Ureter (tissue), 1 donor: ENCODE measurements at places on chromosomes 5 and 9. TPM values are rescaled to one million over a fixed set of nuclear protein-coding genes. Genes with fewer than 3 reads are reported as not detected.

CDC25C gene
- total RNA-seq = not detected

AFAP1L1 gene
- total RNA-seq = 8.4 TPM

EQTN gene
- total RNA-seq = 0.44 TPM

ACTBL2 gene
- not detected for total RNA-seq

EPB41L4A gene
- 36.5 TPM for total RNA-seq

DMAC1 gene
- total RNA-seq = 81.9 TPM

FCN1 gene
- 3.1 TPM for total RNA-seq

ADAMTSL2 gene
- total RNA-seq = 8.8 TPM

PCDHB11 gene
- total RNA-seq = 2.1 TPM

INVS gene
- total RNA-seq = 24.1 TPM

DDX4 gene
- not detected for total RNA-seq

UBAP1 gene
- 47.0 TPM for total RNA-seq

PLAC8L1 gene
- 1.1 TPM for total RNA-seq

NEURL1B gene
- 35.0 TPM for total RNA-seq

DNAH5 gene
- 13.3 TPM for total RNA-seq

CNTNAP3B gene
- total RNA-seq = 24.1 TPM

PRDM9 gene
- not detected for total RNA-seq

PCA3 gene
- not detected for total RNA-seq

GPRIN1 gene
- 0.13 TPM for total RNA-seq

- DNase-seq = no peak
Observed at GRCh38 chr9:129319938-129320481, 141.9 kb upstream of the IER5L start.

GRCh38 chr5:88470745-88471144, 202.1 kb upstream of the TMEM161B start:
- no peak for DNase-seq

- peak; percentile 38 for DNase-seq
Observed at GRCh38 chr5:180799902-180800801, 2.5 kb downstream of the MGAT1 start.

DNA sequence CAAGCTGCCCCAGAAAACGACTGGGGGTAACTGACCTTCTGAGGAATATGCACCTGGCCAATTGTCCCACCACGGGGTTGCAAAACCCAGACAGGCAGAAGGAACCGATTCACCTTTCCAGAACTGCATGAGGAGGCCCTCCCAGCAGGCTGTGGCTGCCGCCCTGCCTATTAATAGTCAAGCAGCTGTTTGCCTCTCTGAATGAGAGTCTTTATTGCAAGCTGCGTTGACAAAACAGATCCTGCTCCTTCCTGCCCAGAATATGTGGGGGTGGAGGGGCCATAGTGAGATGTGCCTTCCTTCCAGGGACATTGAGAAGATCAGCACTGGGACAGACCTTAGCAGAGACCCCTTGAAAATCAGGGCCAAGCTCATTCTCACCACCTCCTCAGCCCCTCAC, 18.3 kb upstream of the TCOF1 start:
- no peak for DNase-seq

- no peak for DNase-seq
Observed at GRCh38 chr9:133273098-133273497, 1.9 kb downstream of the ABO start.

DNA sequence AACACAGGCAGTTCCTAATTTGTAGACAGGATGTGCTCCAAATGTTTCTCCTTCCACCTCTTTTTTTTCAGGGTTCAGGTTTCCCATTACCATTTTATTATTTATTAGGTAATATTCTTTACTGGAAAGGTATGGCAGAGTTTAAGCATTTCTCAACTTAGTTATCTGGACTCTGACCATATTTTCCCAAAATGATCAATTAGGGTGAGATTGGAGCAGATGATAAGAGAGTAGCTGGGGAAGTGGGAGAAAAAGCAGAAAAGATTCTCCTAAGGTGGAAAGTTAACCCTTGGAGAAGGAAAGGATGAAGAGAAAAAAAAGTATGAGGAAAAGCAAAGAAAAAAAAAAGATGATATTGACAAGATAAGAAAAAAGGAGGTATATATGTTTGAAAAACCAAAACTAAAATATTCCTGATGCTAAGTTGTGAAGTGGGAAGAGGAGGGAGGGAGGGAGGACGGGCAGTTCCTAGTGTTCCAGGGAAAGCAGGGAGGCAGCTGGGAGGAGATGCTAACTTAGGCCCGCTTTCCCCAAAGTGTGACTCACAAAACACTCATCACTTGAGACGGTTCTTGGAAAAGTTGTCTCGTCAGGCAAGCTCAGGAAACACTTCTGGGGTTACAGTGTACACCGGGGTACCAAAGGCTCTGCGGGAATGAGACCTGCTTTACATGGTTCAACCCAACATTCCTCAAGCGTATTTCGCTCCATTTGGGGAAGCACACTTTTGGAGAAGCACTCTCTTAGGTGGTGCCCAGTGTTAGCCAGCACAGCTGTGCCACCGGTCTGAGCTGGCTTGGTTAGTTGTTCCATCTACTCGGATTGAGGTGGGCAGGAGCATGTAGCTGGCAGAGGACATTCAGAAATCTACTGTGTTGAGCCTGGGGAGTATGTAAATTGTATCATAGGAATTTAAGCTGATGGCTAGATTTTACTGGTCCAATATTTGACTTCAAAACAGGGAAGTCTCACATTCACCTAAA, 35.1 kb downstream of the B4GALT1 start:
- no peak for DNase-seq

- DNase-seq = no peak
Observed at GRCh38 chr5:170923910-170924620, 62.2 kb downstream of the RANBP17 start.

GRCh38 chr5:59222687-59223511, 640.0 kb downstream of the RAB3C start:
- DNase-seq = no peak

DNA sequence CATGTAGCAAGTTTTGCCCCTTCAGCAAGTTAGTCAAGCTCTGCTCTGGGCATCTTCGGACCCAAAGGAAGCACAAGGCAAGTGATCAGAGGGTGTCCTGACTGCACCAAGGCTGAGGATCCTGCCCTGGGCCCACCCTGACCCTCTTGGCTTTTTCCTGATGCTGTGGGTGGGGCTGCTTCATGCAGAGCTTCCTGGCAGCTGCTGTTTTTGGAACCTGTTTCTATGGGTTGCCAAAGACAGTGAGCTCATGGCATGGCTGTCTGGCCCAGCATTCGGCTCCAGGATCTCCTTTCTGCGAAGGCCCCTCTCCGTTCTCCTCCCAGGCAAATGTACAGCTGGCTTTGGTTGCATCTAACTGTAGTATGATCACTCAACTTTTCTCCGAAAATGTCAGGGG, 497.9 kb downstream of the ARHGEF28 start:
- no peak for DNase-seq

GRCh38 chr5:9927521-9927997, 297.4 kb upstream of the TAS2R1 start:
- no peak for DNase-seq

GRCh38 chr5:142966121-142966420, 195.9 kb downstream of the ARHGAP26 start:
- no peak for DNase-seq

DNA sequence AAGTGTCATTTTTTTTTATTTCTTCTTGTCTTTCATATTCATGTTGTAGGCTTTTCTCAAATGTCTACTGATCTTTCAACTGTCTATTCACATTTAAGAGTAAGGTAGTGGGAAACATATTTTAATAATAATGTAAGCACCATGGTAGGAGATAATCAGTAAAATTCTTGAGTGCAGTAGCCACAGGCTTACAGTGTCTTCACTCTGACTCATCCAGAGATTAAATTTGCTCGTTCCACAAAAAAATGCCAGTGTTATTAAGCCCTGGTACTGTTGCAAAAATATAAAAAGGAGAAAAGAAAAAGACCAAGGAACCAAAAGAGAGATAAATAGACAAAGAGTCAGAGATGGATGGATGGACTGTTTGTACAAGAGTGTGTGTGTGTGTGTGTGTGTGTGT, 43.0 kb downstream of the PARP8 start:
- DNase-seq = no peak

DNA sequence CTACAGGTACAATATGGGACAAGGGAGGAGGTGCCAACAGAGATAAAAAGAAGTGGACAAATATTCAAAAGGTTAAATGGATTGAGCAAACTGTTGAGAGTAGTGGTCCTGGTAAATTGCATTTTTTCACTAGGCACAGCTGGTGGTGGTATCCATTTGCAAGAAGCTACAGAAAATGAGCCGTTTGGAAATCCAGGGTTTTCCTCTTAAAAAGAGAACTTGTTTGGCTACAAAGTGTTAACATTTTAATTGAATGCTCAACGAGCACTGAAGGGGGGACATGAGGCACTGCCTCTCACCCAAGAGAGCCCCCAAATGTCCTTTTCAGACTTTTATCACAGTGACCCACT, 491 bp upstream of the ZCCHC9 start:
- DNase-seq = no peak

- no peak for DNase-seq
Observed at GRCh38 chr9:115204904-115205453, 87.0 kb upstream of the TNC start.
